ENCODE measurements at places on chromosomes 3 and 15. TPM values are rescaled to one million over a fixed set of nuclear protein-coding genes. Genes with fewer than 3 reads are reported as not detected.

- H3K27ac ChIP-seq: no peak overlapping the region
- no peak overlapping the region for H3K4me3 ChIP-seq
- H3K27me3 ChIP-seq: no peaks in the 10 kb centered on the region
- no peaks in the 10 kb centered on the region for H3K4me1 ChIP-seq
- no peaks in the 10 kb centered on the region for H3K36me3 ChIP-seq
Observed at GRCh38 chr15:50740955-50741354, 24.6 kb downstream of the SPPL2A start.

DNA sequence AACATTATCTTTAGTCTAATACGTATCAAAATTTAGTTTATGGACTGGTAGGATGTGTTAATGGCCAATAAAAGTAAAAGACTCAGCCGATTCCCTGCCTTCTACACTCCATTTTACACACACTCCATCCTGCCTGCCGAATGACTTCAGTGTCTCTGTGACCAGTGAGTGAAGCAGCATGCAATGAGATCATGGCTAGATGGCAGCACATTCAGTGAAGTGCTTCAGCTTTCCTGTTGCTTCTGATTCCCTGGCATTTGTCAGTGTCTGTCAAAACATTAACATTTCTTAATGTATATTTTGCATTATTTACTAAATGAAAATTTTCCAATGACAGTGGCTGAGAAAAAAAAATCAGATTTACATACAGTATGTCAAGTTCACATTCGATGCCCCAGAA lies 412.0 kb downstream of the FHIT start:
- H3K27me3 ChIP-seq: no peaks in the 10 kb centered on the region
- H3K27ac ChIP-seq: no peak overlapping the region
- no peaks in the 10 kb centered on the region for H3K4me1 ChIP-seq
- no peaks in the 10 kb centered on the region for H3K36me3 ChIP-seq

GRCh38 chr3:4809922-4810321 lies 169.3 kb upstream of the BHLHE40 start:
- no peaks in the 10 kb centered on the region for H3K27me3 ChIP-seq
- no peak overlapping the region for H3K27ac ChIP-seq
- no peak overlapping the region for H3K4me3 ChIP-seq

GRCh38 chr15:40002295-40002694 lies 36.7 kb downstream of the SRP14 start:
- no peak overlapping the region for H3K27ac ChIP-seq
- no peaks in the 10 kb centered on the region for H3K36me3 ChIP-seq
- H3K4me1 ChIP-seq: no peaks in the 10 kb centered on the region

GRCh38 chr3:42728668-42729364 lies 26.2 kb upstream of the HHATL start:
- H3K27me3 ChIP-seq: no peaks in the 10 kb centered on the region
- DNase-seq: peak; percentile 19
- H3K4me1 ChIP-seq: no peaks in the 10 kb centered on the region
- no peak overlapping the region for H3K4me3 ChIP-seq

The PLIN1 gene
- total RNA-seq: 10.1 TPM

The ZNF654 gene
- total RNA-seq: 15.2 TPM

The GNB5 gene
- 7.9 TPM for total RNA-seq

The NDUFB5 gene
- total RNA-seq: 155 TPM

The FETUB gene
- not detected for total RNA-seq
